ENCODE measurements at places on chromosomes 13 and 19. TPM values are rescaled to one million over a fixed set of nuclear protein-coding genes. Genes with fewer than 3 reads are reported as not detected.

Gene ACP7
- total RNA-seq: 0.06 TPM

Gene LDLR
- total RNA-seq: 27.5 TPM

Gene C13orf42
- total RNA-seq: not detected

Gene ZNF433
- total RNA-seq: not detected

Gene CGB3
- total RNA-seq: not detected

Gene JUNB
- 128 TPM for total RNA-seq

Gene ZNF132
- total RNA-seq: 0.08 TPM

Gene ZNF320
- total RNA-seq: not detected

Gene APC2
- 1.5 TPM for total RNA-seq

Gene ALOX5AP
- total RNA-seq: 9.7 TPM

Gene POSTN
- total RNA-seq: 0.08 TPM

Gene CEACAM20
- not detected for total RNA-seq

Gene ZNF8
- 0.97 TPM for total RNA-seq
